ENCODE measurements at places on chromosomes 11 and 22.
A peak's percentile ranks its signal among the peaks of the same experiment; 100 is the strongest.

DNA sequence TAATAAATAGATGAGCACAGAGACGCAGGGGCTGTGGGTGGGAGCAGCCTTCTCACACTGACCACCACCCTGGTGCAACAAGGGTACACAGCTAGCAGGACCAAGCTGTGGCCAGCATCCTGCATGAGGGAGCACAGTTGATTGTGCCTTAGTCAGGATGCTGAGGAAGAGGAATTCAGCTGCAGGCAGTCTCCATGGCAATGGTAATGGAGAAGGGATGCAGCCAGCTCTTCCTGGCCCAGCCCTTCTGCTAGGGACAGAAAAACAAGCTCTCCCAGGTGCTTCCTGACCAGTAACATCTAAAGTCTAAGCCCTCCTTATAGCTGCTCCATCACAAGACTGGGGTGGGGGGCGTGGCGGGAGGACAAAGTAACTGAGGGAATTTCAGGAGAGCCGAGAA, 363.5 kb downstream of the BUD13 start:
- no peak for DNase-seq

GRCh38 chr11:22879630-22880029, 19.4 kb upstream of the CCDC179 start:
- DNase-seq, result no peak

- no peak for DNase-seq
Measured at GRCh38 chr11:10746871-10747270, 4.2 kb upstream of the CTR9 start.

DNA sequence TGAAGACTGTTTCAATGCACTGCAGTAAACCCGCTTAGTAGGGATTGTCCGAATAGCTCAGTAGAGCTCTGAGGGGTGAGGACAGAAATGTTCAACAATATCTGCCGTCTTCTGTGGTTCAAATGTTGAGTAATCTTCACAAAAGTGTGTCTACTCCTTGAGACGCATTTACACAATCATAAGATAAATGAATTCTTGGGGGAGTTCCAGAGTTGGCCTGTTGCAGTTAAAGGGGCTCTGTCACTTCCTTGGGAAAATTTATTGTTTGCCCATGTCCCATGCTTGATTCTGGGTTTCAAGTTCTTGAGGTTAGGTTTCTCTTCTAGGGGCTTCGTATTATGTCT, 614 bp downstream of the ANO3 start:
- no peak for DNase-seq

DNA sequence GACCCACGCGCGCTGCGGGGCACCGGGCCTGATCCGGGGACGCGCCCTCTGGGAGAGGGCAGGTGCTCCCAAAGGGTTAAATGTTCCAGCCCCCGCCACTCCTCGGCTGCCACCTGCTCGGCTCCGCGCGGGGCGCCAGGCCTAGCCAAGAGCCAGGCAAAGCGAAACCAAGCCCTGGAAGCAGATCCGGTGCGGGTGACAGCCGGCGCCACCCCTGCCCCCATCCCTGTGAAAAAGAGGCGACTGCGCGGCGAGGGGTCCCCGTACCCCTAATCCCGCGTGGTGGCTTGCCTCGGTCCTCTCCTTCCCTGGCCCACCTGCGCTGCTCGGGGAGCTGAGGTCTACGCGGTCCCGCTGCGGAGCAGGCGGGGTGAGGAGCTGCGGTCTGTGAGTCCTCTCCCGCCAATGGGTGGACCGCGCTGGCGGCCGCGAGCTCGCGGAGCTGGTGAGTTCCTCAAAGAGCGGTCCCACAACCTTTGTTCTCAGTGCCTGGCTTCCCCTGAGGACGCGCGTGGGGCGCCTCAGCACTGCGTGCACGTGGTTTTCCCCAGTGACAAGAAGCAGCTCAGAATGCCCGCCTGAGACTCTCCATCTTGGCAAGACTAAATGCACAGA, at the start of gene ME3:
TSS of gene ME3 (minus strand) at position 610 of the 615 bp plus-strand sequence.
- DNase-seq, result no peak

DNA sequence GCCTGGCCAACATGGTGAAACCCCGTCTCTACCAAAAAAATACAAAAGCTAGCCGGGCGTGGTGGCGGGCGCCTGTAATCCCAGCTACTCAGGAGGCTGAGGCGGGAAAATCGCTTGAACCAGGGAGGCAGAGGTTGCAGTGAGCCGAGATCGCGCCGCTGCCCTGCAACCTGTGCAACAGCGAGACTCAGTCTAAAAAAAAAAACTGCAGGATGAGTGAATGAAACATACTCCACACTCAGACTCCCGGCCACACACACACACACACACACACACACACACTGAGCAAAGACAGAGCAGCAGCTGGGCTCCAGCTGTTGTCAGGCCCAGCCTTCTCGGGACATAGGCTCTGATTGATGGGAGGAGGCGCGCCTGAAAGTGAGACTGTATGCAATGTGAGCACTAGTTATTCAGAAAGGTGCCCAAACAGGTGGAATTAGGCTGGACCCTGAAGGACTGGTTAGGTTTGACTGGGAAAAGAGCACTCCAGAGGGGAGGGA, 1.5 kb upstream of the PLEKHA7 start:
- peak; percentile 8 for DNase-seq

- peak; percentile 39 for DNase-seq
Measured at GRCh38 chr11:32172848-32173834, 82.3 kb downstream of the RCN1 start.

GRCh38 chr11:126607374-126607773, 251.9 kb downstream of the ST3GAL4 start:
- peak; percentile 42 for DNase-seq

DNA sequence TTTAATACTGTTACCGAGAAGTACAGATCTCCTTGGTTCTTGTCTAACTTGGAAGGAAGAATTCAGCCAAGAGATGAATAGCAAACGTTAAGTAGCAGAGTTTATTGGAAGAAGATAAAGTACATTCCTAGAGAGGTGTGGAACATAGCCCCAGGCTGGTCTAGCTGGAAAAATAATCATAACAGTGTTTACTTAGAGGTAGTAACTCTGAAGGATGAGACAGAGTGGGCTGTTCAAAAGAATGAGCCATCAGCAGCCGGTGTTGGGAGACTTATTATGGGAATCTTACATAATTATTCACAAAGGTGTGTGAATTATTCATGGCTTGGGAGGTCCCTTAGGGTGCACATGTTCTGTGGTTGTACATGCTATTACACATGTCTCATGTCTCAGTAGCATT, 276.5 kb downstream of the LUZP2 start:
- no peak for DNase-seq

DNA sequence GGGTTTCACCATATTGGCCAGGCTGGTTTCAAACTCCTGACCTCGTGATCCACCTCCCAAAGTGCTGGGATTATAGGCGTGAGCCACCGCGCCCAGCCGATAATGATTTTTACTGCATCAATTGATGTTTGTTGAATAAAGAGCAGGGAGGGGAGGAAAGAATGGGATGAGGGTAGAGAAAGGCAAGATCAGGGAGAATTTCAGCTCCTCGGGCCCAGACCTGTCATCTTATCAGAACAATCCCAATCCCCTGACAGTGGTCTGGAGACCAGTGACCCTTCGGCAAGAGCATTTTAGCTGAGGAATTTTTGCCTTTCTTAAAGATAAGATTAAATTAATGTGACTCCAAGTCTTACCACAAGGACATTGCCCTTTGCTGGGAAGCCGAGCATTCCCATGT, 15.0 kb upstream of the ANO1 start:
- no peak for DNase-seq

DNA sequence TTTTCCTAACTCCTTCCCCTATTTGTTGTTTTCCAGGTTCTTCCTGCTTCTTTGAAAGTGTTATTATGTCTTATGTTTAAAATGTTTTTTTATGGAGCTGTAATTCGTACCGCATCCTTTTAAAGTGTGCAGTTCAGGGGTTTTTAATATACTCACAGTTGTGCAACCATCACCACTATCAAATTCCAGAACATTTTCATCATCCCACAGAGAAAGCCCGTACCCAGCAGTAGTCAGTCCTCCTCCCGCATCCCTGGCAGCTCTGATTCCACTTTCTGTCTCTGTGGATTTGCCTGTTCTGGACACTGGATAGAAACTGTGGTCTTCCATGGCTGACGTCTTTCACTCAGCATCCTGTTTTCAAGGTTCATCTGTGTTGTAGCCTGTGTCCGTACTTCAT, 73.7 kb downstream of the JAM3 start:
- no peak for DNase-seq

DNA sequence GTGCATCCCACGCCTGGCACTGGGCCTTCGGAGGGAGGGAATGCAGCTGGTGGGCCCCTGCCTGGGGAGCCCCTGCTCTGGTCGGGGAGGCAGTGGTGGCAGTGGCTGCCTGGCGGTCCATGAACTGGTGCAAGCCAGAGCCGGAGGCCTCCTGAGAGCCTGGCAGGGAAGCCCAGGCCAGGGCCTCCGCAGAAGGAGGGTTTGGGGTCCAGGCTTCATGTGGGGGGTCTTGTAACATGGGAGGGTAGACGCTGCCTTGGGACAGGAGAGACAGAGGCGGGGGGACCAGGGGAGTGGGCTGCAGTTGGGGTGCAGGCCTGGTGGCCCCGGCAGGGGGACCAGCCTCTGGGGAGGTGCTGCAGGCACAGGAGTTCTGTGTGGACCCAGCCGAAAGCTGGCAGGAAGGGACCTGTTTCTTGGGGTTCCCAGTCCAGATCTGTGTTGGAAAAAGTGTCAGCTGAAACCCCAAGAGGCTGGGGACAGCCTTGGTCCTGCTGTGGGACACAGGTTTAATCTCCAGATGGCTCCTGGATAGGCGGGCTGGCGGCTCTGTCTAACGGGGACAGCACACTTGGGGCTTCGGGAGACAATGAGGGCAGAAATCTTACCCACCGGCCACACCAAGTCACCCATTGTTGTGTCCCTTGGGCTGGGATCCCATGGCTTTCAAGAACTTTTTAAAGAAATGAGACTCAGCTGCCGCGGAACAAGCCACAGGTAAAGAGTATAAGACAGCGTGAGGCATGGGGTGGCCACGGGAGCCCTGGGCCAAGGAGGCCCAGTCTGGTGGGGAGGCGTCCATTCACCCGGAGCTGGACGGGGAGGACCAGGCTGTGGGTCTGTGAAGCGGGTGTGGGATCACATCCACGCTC, 73.5 kb downstream of the KCNQ1 start:
- DNase-seq, result no peak

GRCh38 chr11:32312865-32313403, 122.4 kb downstream of the WT1 start:
- no peak for DNase-seq

GRCh38 chr11:109970516-109971183, 122.5 kb upstream of the ZC3H12C start:
- DNase-seq, result no peak

- no peak for DNase-seq
Measured at GRCh38 chr11:36041988-36042611, 98.2 kb downstream of the LDLRAD3 start.

GRCh38 chr22:43878079-43878795, 13.6 kb downstream of the PNPLA5 start:
- DNase-seq, result no peak

DNA sequence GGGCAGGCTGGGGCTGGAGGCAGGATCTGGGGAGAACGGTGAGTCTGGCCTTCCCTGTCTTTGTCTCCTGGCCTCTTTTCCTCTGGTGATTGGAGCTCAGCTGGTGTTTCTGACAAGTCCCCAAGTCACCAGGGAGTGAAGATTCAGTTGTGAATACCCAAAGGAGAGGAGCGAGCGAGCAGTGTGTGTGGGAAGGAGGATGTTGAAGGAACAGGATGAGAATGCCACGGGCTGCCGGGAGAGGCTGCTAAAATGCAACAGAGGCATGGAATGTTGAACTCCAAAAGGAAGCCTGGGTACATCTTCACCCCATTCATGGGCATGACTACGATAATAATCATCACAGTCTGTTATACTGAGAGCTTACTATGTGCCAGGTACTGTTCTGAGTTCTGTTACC, 163.3 kb downstream of the CEP164 start:
- no peak for DNase-seq

- DNase-seq, result no peak
Measured at GRCh38 chr11:65586676-65587075, 8.9 kb downstream of the KCNK7 start.

- DNase-seq, result no peak
Measured at GRCh38 chr11:106278391-106278790, 200.9 kb downstream of the AASDHPPT start.

GRCh38 chr11:1126935-1127663, 30.7 kb upstream of the MUC5AC start:
- DNase-seq, result no peak

DNA sequence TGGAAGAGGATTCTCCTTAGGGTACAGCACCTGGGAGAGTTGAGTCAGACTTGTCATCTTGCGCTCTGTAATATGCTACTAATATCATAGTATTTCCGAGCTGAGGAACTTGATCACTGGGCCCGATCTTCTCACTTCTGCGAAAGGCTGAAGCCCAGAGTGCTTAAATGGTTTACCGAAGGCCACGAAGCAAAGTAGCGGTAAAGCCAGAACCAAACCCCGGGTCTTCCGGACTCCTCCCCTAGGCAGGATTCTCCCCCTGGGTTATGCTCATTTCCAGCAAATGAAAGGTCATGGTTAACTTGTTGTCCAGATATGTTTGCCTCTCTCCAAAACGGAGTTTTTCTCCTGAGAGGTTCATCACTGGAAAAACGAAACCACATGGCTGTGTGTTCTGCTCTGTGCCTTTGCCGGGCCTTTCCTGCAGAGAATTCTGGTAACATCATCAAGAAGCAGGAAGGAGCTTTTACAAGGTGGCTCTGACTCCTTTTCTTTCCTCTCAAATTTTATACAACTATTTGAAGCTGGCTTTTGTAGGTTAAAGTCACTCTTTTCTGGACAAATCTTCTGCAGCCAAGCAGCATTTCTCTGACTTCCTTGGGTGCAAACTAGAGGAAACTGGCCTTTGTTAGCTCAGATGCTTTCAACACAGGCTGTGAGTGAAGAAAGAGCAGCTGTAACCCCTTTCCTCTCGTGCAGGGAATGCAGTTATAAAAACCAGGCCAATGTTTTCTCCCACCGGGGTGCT, 35.5 kb downstream of the UBASH3B start:
- no peak for DNase-seq

GRCh38 chr11:97149741-97150140, 759.9 kb downstream of the JRKL start:
- no peak for DNase-seq

- DNase-seq, result no peak
Measured at GRCh38 chr11:9951807-9952206, 287.9 kb downstream of the SWAP70 start.

DNA sequence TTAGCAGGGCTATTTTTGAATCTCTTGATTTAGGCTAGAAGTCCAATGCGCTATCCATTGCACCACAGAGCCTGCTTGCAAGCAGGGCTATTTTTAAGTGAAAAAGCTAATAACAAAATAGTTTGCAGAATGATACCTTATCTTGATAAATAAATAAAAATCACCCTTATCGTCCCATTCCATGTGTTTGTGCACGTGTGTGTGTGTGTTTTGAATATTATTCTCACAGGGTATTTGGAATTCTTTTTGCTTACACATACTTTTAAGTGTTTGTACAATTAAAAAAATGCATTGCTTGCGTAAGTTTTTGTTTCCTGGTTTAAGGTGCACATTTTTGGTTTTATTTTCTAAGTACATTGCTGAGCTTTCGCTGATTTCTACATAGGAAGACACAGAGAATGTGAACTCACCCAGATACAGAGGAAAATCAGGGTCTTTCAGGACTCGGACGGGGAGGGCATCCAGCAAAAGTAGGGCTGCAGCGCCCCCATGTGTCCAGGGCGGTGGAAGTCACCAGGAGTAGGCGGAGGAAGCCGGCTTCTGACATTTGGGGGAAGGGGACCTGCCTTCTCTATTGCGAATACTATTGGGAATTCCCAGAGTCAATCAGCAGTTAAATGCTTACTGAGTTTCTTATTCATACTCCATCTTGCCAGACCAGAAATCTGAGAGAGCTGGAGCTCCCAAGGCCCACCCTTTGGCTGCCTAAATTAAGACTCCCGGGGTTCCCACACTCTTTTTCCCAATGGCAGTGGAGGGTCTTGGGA, 27.3 kb downstream of the SLC1A2 start:
- DNase-seq, result peak; percentile 72

- DNase-seq, result no peak
Measured at GRCh38 chr22:41770715-41771468, 29.6 kb upstream of the CCDC134 start.
